ENCODE measurements at places on chromosomes 5 and 9.
A peak's percentile ranks its signal among the peaks of the same experiment; 100 is the strongest.

GRCh38 chr5:75059912-75060545 lies 7.7 kb upstream of the GCNT4 start:
- DNase-seq = peak; percentile 27

DNA sequence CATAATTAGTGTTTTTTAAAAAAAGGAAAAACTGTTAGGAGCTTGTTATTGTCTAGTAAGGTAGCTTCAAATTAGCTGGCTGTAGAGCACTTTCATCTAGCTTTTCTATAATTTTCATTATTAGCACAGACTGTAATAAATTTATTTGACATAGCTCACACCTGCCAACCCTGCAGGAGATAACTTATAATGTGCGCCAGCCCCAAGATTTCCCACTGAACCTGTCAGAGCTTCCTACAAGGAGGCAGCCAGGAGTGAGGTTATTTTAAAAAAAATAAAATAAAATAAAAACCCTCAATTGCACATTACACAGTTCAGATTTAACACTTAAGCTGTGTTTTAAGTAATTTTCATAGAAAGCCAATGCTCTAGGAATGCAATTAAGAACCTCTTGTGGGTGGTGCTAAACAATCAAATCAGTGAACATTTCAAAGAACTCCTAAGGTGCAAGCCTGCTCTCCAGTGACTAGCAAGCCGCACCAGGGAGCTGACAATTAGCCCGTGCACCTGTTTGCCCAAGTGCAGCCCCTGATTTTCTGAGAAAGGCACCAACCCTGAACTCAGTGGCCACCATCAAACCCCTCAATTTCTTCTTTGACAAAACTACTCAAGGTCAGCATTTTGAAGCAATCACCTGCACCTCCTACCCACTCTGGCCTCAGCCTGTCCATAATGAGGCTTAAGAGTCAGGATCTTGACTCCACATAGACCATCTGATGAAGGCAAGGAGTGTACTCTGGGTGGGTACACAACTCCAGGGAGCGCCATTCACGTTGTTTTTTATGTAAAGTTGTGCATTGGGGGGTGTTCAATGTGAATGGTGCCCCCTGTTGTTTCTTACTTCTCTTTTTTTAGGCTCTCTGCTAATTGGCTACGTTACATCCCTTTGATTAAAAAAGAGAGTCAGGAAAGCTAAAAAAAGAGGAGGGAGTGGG lies 385.3 kb upstream of the WWC1 start:
- no peak for DNase-seq

- no peak for DNase-seq
Measured at GRCh38 chr9:117188394-117188793, 226.5 kb downstream of the ASTN2 start.

DNA sequence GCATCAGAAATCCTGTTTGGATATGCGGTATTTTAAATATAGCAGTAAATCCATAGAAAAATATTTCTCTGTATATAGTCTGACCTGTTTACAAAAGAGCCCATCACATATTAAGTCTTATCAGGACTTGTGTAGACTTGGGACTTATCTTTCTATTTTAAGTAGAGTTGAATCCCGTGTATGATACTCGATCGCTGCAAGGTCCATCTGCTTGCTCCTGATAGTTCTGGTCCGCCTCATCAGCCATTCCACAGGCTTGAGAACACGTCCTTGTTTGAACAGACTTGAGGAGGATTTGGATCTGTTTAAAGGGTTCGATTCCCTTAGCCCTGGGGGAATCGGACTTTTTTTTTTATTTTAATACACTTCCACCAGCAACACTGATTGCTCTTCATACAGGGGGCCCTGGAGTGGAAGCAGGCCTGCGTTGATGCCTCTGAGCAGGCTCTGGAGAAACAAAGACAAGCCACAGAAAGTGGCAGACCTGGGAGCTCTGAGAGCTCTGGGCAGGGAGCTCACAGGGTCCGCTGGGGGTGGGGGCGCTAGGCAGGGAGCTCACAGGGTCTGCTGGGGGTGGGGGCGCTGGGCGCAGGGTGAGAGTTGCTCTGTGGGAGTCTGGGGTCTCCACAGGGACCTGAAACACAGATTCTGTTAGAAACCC lies 112.2 kb downstream of the MVB12B start:
- no peak for DNase-seq

- DNase-seq = no peak
Measured at GRCh38 chr9:12414514-12414913, 278.7 kb upstream of the TYRP1 start.

DNA sequence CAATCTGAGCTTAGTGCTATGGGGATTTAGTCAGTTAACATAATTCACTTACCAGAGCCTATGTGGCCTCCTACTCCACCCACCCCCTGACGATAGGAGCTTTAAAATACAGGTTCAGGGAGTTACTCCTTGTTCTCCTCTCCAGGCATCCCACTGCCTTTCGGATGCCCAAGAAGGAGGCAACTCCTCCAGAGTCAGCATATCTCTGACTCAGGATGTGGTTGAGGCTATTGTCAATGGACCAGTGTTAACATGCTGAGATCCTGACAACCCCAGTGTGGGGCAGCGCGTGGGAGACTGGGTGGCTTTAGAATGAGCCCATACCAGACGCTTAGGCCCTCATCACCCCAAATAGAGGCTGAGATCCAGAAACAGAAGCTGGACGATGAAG lies 27.4 kb downstream of the BICD2 start:
- peak; percentile 51 for DNase-seq
